ENCODE measurements at places on chromosomes 16 and 17. TPM values are rescaled to one million over a fixed set of nuclear protein-coding genes. Genes with fewer than 3 reads are reported as not detected.

- H3K27ac ChIP-seq = no peak overlapping the region
- H3K4me1 ChIP-seq = peaks cover 3% of the 10 kb centered on the region
- H3K27me3 ChIP-seq = no peaks in the 10 kb centered on the region
- no peak for DNase-seq
Observed at GRCh38 chr17:57755480-57756070, 10.5 kb upstream of the CCDC182 start.

DNA sequence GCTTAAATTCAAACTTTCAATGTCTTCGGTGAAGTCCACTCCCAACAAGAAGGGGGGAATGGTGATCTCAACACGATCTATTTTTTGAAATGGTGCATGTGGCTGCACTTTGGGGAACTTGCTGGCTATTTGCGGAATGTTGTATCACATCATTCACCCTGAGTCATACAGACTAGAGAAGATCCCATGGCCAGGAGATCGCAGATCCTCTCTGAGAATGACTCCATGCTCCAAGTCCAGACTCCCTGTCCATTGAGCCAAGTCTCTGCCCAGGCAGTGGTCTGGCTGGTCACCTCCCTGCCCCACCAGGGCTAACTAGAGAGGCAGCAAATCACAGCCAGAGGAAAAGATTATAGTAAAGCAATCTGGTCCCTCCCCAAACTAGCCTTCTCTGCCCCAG is 120.6 kb downstream of the XYLT1 start:
- H3K36me3 ChIP-seq = 0 out of 2 replicates have a peak, but pooled peaks cover 2% of the 10 kb centered on the region
- DNase-seq = no peak
- H3K27ac ChIP-seq = no peak overlapping the region
- H3K27me3 ChIP-seq = no peaks in the 10 kb centered on the region

The OMG gene
- not detected for total RNA-seq

The ZSWIM7 gene
- total RNA-seq = 41.1 TPM

The PIK3R5 gene
- 5.9 TPM for total RNA-seq

The ZNF750 gene
- not detected for total RNA-seq

- no peak overlapping the region for H3K4me3 ChIP-seq
- DNase-seq = peak; percentile 88
- no peaks in the 10 kb centered on the region for H3K36me3 ChIP-seq
- H3K27ac ChIP-seq = peak overlapping the region; percentile 41
Observed at GRCh38 chr16:28090646-28091377, 27.3 kb upstream of the GSG1L start.

The XYLT1 gene
- 25.0 TPM for total RNA-seq

- DNase-seq = no peak
- peaks cover 50% of the 10 kb centered on the region for H3K4me1 ChIP-seq
Observed at GRCh38 chr16:81629896-81630634, 149.0 kb upstream of the PLCG2 start.

- no peak overlapping the region for H3K27ac ChIP-seq
- H3K4me3 ChIP-seq = no peak overlapping the region
- peaks cover 56% of the 10 kb centered on the region for H3K36me3 ChIP-seq
- H3K4me1 ChIP-seq = no peaks in the 10 kb centered on the region
Observed at GRCh38 chr16:23520500-23520899, 10.2 kb upstream of the GGA2 start.

DNA sequence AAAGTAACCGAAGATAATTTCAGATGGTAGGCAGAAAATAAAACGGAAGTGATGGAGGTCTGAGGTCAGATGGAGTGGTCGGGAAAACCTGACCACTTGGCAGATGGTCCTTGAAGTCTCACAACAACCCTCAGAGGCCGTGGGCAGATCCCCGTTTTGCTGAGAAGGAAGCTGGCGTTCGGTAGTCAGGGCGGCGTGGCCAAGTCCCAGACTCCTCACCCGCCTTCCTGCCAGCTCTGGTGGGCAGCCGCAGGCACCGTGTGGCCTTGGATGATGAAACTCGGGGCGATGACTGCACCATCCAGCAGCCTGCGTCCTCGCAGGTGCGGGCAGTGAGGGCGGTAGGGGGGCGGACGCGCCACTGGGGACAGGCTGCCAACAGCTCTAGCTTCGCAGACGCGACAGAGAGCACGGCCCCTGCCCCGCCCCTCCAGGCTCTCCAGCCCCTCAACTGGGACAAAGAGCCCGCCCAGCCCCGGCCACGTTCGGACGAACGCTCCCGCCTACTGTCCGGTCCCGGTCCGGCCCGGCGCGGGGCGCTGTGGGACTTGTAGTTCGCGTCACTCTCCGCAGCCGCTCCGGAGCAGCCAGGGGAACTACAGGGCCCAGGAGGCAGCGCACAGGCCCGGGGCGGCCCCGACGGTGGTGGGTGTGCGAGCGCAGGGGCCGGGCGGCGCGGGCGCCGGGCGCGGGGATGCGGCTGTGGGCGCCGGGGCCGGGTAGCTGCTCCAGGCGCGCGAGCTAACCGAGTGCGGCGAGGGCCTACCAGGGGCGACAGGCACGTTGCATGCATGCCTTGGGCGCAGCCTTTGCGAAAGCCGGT is at the start of gene GPT2:
Gene GPT2, plus strand, starts transcription at position 673 of the 823 bp plus-strand sequence. CDS start 354 bp downstream, outside the sequence.
- H3K4me1 ChIP-seq = peaks cover 52% of the 10 kb centered on the region
- H3K27ac ChIP-seq = peak within 1 kb of the TSS; percentile 95
- DNase-seq = peak; percentile 100
- peak within 1 kb of the TSS; percentile 92 for H3K4me3 ChIP-seq
- H3K27me3 ChIP-seq = no peaks in the 10 kb centered on the region

DNA sequence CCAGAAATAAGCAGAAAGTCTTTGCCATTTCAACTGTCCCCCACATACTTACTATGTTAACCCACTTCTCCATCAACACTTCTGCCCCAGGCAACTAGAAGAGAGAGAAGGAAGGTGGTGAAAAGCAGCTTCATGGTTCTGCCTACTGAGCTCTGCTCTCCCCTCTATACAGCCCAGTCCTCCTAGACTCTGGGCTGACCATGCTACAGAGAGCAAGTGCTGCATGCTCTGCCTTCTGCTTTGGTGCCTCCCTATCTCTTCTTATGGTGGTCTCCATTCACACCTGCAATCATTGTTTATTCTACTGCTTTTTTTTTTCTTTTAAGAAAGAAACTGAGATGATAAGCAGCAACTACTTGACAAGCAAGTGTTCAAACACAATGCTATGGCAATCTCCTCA is 20.3 kb upstream of the CD300E start:
- H3K4me3 ChIP-seq = no peak overlapping the region
- no peak for DNase-seq
- peaks cover 24% of the 10 kb centered on the region for H3K4me1 ChIP-seq
- no peaks in the 10 kb centered on the region for H3K36me3 ChIP-seq

The PYY gene
- 0.94 TPM for total RNA-seq

DNA sequence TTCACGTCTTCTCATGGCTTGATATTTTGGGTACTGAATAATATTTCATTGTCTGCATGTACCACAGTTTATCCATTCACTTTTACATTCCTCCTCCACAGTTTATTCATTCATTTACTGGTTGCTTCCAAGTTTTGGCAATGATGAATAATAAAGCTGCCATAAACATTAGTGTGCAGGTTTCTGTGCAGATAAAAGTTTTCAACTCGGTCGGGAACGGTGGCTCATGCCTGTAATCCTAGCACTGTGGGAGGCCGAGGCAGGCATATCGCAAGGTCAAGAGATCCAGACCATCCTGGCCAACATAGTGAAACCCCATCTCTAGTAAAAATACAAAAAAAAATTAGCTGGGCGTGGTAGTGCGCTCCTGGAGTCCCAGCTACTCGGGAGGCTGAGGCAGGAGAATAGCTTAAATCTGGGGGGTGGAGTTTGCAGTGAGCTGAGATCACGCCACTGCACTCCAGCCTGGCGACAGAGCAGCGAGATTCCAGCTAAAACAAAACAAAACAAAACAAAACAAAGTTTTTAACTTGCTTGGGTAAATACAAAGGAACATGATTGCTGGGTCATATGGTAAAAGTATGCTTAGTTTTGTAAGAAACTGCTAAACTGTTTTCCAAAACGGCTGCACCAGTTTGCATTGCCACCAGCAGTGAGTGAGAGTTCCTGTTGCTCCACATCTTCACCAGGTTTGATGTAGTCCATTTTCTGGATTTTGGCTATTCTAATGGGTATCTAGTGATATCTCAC is 89.5 kb downstream of the WWP2 start:
- 0 out of 2 replicates have a peak, but pooled peaks cover 3% of the 10 kb centered on the region for H3K4me1 ChIP-seq
- no peak for DNase-seq
- no peaks in the 10 kb centered on the region for H3K27me3 ChIP-seq
- H3K36me3 ChIP-seq = peaks cover 22% of the 10 kb centered on the region
- no peak overlapping the region for H3K27ac ChIP-seq

The KRTAP4-6 gene
- not detected for total RNA-seq

The KRTAP4-4 gene
- not detected for total RNA-seq

DNA sequence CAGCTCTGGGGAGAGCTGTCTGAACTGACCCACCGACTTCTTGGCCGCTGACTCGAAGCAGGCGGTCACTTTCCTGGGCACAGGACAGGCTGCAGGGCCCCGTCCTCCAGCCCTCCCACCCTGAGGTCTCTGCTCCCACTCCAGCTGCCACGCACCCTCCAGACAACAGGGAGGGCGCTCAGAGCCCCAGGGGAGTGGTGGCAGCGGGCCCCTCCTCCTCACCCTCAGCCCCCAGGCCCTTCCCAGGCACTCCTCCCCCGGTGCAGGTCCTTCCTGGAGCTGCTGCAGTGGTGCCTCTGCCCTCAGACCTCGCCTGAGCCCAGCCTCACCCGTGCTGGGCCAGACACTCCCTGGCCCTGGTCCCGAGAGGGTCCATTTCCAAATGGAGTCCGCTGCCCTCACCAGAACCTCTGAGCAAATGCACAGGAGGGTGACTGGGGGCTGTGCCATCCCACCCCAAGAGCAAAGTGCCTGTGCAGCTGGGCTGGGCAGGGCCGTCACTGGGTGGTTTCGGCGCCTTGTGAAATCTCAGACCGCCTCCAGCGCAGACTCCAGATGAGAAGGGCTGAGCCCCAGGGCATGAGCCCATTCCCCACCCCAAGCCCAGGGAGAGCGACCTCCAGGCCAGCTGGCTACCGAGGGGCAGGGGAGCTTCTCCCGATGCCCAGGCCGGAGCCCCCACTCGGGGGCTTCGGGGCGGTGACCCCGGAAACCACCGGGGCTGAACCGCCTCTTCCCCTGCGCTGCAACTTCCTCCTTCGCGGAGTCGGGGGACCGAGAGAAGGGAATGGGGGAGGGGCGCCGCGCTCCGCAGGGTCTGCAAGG is 717 bp downstream of the CYBA start:
- peaks cover 10% of the 10 kb centered on the region for H3K4me1 ChIP-seq
- peak; percentile 46 for DNase-seq
- peak overlapping the region; percentile 82 for H3K4me3 ChIP-seq
- H3K27ac ChIP-seq = no peak overlapping the region
- no peaks in the 10 kb centered on the region for H3K27me3 ChIP-seq

The KREMEN2 gene
- total RNA-seq = 7.5 TPM

The SCNN1G gene
- total RNA-seq = 0.78 TPM

DNA sequence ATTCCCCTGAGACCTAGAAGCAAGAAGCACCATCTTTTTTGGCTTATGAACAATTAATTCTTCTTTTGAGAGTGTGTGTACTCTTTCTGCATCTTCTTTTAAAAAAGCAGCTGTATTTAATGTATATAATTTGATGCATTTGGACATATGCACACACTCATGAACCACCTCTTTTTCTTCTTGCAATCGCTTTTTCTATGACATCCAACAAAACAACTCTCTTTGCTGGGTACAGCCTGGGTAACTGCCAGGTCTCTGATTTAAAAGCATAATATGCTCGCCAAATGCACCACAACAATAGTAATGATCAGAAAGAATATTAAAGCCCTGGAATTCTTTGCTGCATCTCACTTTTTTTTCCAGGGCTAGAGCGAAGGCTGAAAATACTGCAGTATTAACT is 97.3 kb downstream of the HAPSTR1 start:
- H3K27ac ChIP-seq = no peak overlapping the region
- no peak for DNase-seq
- 0 out of 2 replicates have a peak, but pooled peaks cover 5% of the 10 kb centered on the region for H3K4me1 ChIP-seq
- no peaks in the 10 kb centered on the region for H3K27me3 ChIP-seq

DNA sequence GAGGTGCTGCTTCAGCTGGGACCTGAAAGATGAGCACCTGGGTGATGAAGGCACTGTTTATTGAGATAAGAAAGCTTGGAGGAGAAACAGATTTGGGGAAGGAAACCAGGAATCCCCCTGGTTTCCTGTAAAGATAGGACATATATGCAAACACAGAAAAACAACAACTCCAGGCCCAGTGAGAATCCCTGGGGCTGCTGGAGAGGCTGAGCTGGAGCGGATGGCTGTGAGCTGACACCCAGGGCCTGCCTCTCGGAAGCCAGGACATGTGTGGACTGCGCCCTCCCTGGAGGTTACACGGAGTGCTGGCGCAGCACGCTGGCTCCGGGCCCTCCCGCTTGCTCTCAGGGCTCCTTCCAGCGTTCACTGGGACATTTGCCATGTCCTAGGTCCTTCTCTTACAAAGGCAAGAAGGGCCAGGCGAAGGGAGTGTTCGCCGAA is 57.5 kb downstream of the CYB5B start:
- peak overlapping the region; percentile 48 for H3K27ac ChIP-seq
- no peaks in the 10 kb centered on the region for H3K27me3 ChIP-seq
- H3K36me3 ChIP-seq = no peaks in the 10 kb centered on the region
- DNase-seq = no peak
- no peak overlapping the region for H3K4me3 ChIP-seq
- H3K4me1 ChIP-seq = no peaks in the 10 kb centered on the region

DNA sequence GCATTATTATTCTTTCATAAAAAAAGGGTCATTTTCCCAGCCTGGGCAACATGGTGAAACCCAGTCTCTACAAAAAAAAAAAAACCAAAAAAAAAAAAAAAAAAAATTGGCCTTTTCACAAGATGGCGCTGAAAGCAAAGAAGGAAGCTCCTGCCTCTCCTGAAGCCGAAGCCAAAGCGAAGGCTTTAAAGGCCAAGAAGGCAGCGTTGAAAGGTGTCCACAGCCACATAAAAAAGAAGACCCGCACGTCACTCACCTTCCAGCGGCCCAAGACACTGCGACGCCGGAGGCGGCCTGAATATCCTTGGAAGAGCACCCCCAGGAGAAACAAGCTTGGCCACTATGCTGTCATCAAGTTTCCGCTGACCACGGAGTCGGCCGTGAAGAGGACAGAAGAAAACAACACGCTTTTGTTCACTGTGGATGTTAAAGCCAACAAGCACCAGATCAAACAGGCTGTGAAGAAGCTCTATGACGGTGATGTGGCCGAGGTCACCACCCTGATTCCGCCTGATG is 4.9 kb upstream of the PGAP6 start:
- peaks cover 43% of the 10 kb centered on the region for H3K4me1 ChIP-seq
- H3K4me3 ChIP-seq = no peak overlapping the region
- H3K36me3 ChIP-seq = peaks cover 5% of the 10 kb centered on the region
- H3K27ac ChIP-seq = peak overlapping the region; percentile 93
- DNase-seq = no peak
- no peaks in the 10 kb centered on the region for H3K27me3 ChIP-seq

The TP53TG3C gene
- total RNA-seq = not detected

- H3K36me3 ChIP-seq = no peaks in the 10 kb centered on the region
- no peak for DNase-seq
- no peak overlapping the region for H3K27ac ChIP-seq
- H3K4me3 ChIP-seq = no peak overlapping the region
Observed at GRCh38 chr17:286571-286970, 66.0 kb downstream of the RPH3AL start.

DNA sequence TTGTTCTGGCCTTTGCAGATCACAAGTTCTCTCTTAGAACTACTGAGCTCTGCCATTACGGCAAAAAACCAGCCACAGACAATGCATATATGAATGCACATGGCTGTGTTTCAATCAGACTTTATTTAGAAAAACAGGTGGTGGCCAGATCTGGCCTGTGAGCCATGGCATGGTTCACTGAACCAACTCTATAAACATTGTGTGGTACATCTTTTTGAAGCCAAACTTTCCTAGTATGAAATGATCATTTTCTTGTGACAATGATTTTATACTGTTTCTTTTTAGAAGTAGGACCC is 65.9 kb upstream of the AMZ2 start:
- no peak overlapping the region for H3K27ac ChIP-seq
- no peak for DNase-seq
- H3K4me1 ChIP-seq = peaks cover 13% of the 10 kb centered on the region
- no peaks in the 10 kb centered on the region for H3K27me3 ChIP-seq
